ENCODE measurements at places on chromosomes 7 and 10. TPM values are rescaled to one million over a fixed set of nuclear protein-coding genes. Genes with fewer than 3 reads are reported as not detected.

Gene TRIM74
- 2.6 TPM for total RNA-seq

Gene UPK3B
- 0.46 TPM for total RNA-seq

Gene TEX47
- not detected for total RNA-seq

Gene CPA2
- total RNA-seq, result not detected

Gene SRRM3
- not detected for total RNA-seq

Gene ANKRD61
- 0.49 TPM for total RNA-seq

Gene ADRB1
- 0.12 TPM for total RNA-seq

Gene CYP3A4
- total RNA-seq, result not detected

Gene FOXI2
- not detected for total RNA-seq

Gene PNLIPRP2
- not detected for total RNA-seq

Gene CDK14
- total RNA-seq, result 0.39 TPM

Gene NPFFR1
- not detected for total RNA-seq

Gene ACBD7
- 1.5 TPM for total RNA-seq

Gene BAMBI
- total RNA-seq, result not detected

Gene TMEM229A
- total RNA-seq, result not detected

Gene FBXL15
- 15.1 TPM for total RNA-seq

Gene PGAM2
- 0.66 TPM for total RNA-seq

Gene CYP2C19
- not detected for total RNA-seq

Gene SPDYE6
- not detected for total RNA-seq

Gene PAX2
- total RNA-seq, result not detected

Gene PSMA2
- total RNA-seq, result 145 TPM

Gene FGFBP3
- total RNA-seq, result 1.3 TPM

Gene MOGAT3
- total RNA-seq, result not detected

Gene RSPH10B2
- 0.66 TPM for total RNA-seq

Gene GPR15LG
- total RNA-seq, result not detected

Gene HOXA3
- total RNA-seq, result not detected

Gene FKBP9
- total RNA-seq, result 1.1 TPM

Gene CHN2
- 0.74 TPM for total RNA-seq

Gene PKD1L1
- 0.07 TPM for total RNA-seq

Gene MSS51
- total RNA-seq, result 3.8 TPM

Gene ELMO1
- total RNA-seq, result 127 TPM

Gene NUTM2E
- not detected for total RNA-seq

Gene PI4K2A
- 13.9 TPM for total RNA-seq

Gene MYH16
- not detected for total RNA-seq

Gene PON1
- total RNA-seq, result not detected

Gene RBP3
- not detected for total RNA-seq

Gene EBLN1
- not detected for total RNA-seq

Gene MUC12
- not detected for total RNA-seq

Gene TMEM176B
- not detected for total RNA-seq

Gene VPS37D
- total RNA-seq, result 0.15 TPM

Gene ABCC2
- total RNA-seq, result 2.2 TPM

Gene OGA
- 151 TPM for total RNA-seq

Gene BICC1
- total RNA-seq, result not detected

Gene AKR1D1
- not detected for total RNA-seq

Gene PNLIPRP1
- not detected for total RNA-seq
